ENCODE measurements at places on chromosomes 3 and 15. TPM values are rescaled to one million over a fixed set of nuclear protein-coding genes. Genes with fewer than 3 reads are reported as not detected.

Gene CFAP100
- not detected for total RNA-seq

Gene PIF1
- total RNA-seq = 7.4 TPM

Gene MAP3K13
- total RNA-seq = 13.0 TPM

Gene FANCD2OS
- total RNA-seq = not detected

Gene C3orf85
- not detected for total RNA-seq

Gene DNASE1L3
- not detected for total RNA-seq

Gene DNAH1
- 3.4 TPM for total RNA-seq

Gene CPA3
- total RNA-seq = 0.18 TPM

Gene CA12
- 174 TPM for total RNA-seq

Gene APOD
- total RNA-seq = 2.9 TPM

Gene GOLGA6L7
- not detected for total RNA-seq
